Upper lobe of right lung (tissue), 1 donor: ENCODE measurements at places on chromosomes 16 and 17.
A peak's percentile ranks its signal among the peaks of the same experiment; 100 is the strongest.

- DNase-seq, result no peak
Observed at GRCh38 chr17:55617441-55617840, 105.2 kb downstream of the TMEM100 start.

- no peak for DNase-seq
Observed at GRCh38 chr16:5505091-5505887, 407.7 kb upstream of the EEF2KMT start.

DNA sequence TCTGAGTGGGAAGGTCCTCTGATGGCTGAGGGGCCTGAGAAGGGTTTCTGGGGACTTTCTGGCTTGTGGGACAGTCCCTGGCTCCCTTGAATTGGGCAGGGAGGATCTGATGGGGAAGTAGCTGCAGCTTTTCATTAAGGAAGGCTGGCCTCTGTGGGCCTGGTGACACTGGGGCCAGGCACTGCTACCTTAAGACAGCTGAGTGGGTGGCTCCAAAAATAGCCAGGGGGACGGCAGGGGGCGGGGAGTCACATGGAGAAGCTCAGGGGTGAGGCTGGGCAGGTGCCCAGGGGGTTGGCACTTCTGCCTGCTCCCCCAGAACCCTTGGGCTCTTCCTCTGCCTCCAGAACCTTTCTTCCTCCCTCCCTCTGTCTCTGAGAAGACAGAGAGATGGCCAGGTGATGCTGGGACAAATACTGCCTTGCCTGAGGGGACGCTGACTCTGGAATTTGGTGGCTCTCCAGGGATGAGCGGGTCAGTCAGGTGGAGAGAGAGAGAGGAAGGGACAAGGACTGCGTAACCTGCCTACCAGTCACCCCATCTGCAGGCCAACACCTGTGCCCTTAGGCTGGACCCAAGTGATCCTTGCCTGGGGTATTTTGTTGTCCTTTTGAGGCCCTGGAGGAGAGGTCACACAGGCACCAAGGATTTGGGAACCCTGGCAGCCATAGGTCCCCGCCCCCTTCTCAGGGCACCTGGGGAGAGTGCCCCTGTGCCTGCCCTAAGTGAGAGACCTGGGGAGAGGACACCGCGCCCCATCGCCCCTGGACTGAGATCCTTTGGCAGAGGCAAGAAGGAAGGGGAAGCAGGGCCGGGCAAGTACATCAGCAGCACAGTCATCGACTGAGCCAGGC, 1.7 kb upstream of the SGCA start:
- peak; percentile 64 for DNase-seq

GRCh38 chr17:62898239-62898864, 67.7 kb upstream of the TANC2 start:
- DNase-seq, result no peak

DNA sequence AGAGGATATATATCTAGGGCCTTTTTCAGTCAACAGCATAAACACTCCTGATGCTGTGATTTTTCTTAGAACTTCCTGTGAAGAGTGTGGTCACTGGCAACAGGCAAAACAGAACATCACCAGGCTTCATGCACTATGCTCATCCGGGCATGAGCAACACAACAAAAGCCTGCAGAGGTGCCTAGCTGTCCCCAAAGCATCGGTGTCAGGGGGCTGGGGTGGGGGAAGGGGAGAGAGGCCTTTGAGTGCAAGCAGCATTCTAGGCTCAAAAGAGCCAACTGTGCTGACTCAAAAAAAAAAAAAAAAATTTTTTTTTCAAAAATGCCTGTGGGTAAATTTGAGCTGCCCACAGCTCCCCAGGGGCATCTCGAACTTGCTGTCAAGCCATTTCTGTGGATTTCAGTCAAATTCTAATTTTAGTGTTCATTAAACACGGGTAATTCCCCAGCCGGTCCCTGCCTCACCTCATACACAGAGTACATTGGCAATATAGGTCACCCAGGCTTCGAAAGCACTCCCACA, 194.6 kb upstream of the DYNLRB2 start:
- DNase-seq, result no peak

DNA sequence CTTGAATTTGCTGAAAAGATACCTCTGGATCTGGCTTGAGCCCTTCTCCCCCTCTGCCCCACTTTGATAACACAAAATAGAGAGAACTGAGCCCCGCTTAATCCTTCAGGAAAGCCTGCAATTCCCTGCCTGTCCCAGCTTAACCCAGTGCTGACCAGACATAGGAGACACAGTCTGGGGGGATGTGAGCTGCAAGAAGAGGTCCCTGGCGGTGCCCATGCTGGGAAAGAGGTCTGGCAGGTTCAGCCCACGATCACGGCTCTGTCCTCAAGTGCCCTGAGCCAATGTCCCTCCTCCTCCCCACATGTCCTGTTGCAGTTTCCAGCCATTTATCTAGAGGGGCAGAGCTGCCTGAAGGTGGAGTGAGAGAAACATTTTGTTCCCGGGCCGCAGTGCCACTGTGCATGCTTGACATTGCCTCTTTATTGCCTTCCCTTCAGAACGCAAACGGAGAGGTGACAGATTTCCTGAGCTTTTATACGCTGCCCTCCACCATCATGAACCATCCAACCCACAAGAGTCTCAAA, 29.0 kb downstream of the PLCD3 start:
- no peak for DNase-seq
